Kidney (tissue), 22 donors: ENCODE measurements at places on chromosomes 2 and 18. TPM values are rescaled to one million over a fixed set of nuclear protein-coding genes. Genes with fewer than 3 reads are reported as not detected.

DNA sequence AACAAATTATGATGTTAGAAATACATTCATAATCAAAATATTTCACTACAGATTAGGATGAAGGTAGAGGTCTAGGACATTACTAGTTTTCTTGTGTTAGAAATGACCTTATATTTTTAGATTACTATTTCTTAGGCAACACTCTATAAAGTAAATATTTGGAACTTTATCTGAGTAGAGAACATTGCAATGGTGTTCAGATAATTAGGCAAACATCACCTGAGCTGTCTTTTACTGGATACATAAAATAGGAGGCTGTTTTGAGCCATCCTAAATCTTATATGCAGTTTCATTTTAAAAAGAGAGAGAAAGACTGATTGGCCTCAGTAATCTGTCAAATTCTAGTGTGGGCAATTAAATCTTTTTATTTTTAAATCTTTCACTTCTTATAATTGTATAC lies 304.6 kb downstream of the ARHGAP15 start:
- H3K4me1 ChIP-seq: no peaks in the 10 kb centered on the region
- H3K4me3 ChIP-seq: no peak overlapping the region
- H3K36me3 ChIP-seq: no peaks in the 10 kb centered on the region
- DNase-seq: no peak

GRCh38 chr2:18987592-18988073 lies 370.8 kb downstream of the OSR1 start:
- no peaks in the 10 kb centered on the region for H3K4me1 ChIP-seq
- H3K27ac ChIP-seq: no peak overlapping the region
- no peaks in the 10 kb centered on the region for H3K27me3 ChIP-seq
- H3K36me3 ChIP-seq: no peaks in the 10 kb centered on the region
- peak; percentile 70 for DNase-seq

Gene LRRFIP1
- total RNA-seq: 204 TPM

Gene IL36RN
- total RNA-seq: not detected

Gene RFTN2
- total RNA-seq: 4.0 TPM

DNA sequence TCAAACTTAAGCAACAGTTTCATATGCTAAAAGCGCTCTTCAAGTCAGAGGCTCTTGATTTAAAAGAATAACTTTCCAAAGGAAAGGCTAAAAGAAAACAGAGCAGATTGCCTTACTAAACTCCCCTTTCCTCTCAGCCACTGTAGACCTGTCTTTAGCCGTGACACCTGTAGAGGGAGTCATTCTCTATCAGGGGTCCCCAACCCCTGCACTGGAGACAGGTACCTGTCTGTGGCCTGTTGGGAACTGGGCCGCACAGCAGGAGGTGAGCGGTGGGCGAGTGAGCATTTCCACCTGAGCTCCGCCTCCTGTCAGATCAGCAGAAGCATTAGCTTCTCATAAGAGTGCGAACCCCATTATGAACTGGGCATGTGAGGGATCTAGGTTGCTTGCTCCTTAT lies 9.6 kb downstream of the SLC14A1 start:
- H3K27me3 ChIP-seq: no peaks in the 10 kb centered on the region
- H3K4me1 ChIP-seq: no peaks in the 10 kb centered on the region
- DNase-seq: no peak

DNA sequence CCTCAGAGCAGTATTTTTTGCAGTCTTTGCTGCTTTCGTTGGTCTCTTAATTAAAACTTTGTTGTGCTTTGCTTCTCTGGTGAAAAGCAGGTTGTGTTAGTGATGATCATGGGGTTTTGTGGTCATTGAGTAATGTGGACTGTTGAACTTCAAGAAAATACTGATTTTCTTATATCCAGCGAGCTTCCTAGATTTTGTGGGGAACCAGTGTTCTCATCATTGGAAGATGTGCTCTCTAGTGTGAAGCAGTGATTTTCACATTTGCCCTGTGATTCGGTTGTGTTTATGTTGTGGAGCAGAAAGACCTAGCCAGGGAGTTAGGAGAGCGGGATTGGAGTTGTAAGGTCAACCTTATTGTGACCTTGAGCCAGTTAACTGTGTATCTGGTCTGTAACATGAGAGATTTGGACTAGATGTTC lies 12.4 kb downstream of the ASAP2 start:
- peak overlapping the region; percentile 5 for H3K27ac ChIP-seq
- no peak for DNase-seq
- H3K27me3 ChIP-seq: no peaks in the 10 kb centered on the region
- H3K36me3 ChIP-seq: no peaks in the 10 kb centered on the region

DNA sequence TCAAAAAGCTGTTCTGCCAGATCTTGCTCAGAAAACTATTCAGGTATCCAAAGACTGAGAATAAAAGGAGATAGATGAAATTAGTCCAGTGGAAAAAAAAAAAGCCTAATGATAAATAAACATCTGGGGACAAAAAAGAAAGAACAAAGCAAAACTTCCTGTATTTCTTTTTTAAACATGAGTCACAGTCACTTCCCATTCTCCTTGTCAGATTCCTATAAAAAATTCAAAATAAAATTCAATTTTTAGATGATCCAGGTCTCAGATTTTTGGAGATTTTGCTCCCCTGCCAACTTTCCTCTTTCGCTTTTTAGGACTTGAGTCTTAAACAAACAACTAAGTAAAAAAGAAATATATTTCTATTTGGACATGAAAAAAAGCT lies 127.4 kb downstream of the MEIS1 start:
- no peak overlapping the region for H3K27ac ChIP-seq
- no peak overlapping the region for H3K4me3 ChIP-seq
- H3K27me3 ChIP-seq: no peaks in the 10 kb centered on the region
- H3K36me3 ChIP-seq: no peaks in the 10 kb centered on the region
- H3K4me1 ChIP-seq: peaks cover 9% of the 10 kb centered on the region

Gene SMC6
- 16.3 TPM for total RNA-seq

DNA sequence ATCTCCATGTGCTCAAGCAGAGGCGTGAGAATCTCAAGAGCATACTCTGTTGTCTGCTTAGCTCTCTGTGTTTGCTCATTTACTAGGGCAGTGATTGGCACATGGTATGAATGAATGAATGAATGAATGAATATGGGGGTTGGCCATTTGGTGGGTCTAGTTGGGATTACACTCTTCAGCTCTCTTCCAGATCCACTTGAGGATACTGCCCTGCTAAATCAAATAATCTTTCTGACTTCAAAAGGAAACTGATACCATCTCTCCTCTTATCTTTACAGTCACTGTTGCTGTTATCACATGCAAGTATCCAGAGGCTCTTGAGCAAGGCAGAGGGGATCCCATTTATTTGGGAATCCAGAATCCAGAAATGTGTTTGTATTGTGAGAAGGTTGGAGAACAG lies 1.9 kb downstream of the IL36G start:
- no peaks in the 10 kb centered on the region for H3K27me3 ChIP-seq
- DNase-seq: no peak
- H3K4me3 ChIP-seq: no peak overlapping the region
- no peak overlapping the region for H3K27ac ChIP-seq

GRCh38 chr18:7950380-7951136 lies 383.4 kb downstream of the PTPRM start:
- no peak for DNase-seq
- H3K27ac ChIP-seq: no peak overlapping the region
- no peaks in the 10 kb centered on the region for H3K27me3 ChIP-seq
- peaks cover 12% of the 10 kb centered on the region for H3K4me1 ChIP-seq
- H3K4me3 ChIP-seq: no peak overlapping the region

Gene FSIP2
- total RNA-seq: 1.2 TPM

DNA sequence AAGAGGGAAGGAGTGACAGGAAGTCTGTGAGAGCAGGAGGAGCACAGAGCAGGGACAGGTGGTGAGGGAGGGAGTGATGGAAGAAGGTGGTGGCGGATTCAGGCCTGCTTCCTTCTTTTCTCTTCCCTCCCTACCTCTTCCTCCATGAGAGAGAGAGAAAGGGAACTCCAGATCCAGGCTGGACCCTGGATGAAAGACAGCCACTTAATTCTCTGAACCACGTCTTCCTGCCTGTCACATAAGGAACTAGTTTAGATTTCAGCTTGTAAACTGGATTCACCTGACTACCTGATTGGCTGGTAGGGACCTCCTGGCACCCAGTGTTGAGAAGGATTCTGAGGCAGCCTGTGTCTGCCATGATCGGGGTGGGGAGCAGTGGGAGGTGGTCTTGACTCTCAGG lies 48.9 kb downstream of the PAX8 start:
- no peak for DNase-seq
- no peak overlapping the region for H3K4me3 ChIP-seq
- peaks cover 8% of the 10 kb centered on the region for H3K4me1 ChIP-seq
- no peaks in the 10 kb centered on the region for H3K27me3 ChIP-seq

GRCh38 chr2:8790739-8791162 lies 46.7 kb downstream of the KIDINS220 start:
- no peaks in the 10 kb centered on the region for H3K4me1 ChIP-seq
- no peak overlapping the region for H3K4me3 ChIP-seq
- no peaks in the 10 kb centered on the region for H3K27me3 ChIP-seq
- H3K27ac ChIP-seq: no peak overlapping the region

GRCh38 chr18:54712758-54713157 lies 115.5 kb upstream of the RAB27B start:
- no peaks in the 10 kb centered on the region for H3K4me1 ChIP-seq
- no peak overlapping the region for H3K4me3 ChIP-seq
- no peaks in the 10 kb centered on the region for H3K27me3 ChIP-seq
- DNase-seq: no peak
